ENCODE measurements at places on chromosomes 5 and 9. TPM values are rescaled to one million over a fixed set of nuclear protein-coding genes. Genes with fewer than 3 reads are reported as not detected.
A peak's percentile ranks its signal among the peaks of the same experiment; 100 is the strongest.

GRCh38 chr5:66621146-66621545, 25.0 kb downstream of the MAST4 start:
- no peak for DNase-seq

DNA sequence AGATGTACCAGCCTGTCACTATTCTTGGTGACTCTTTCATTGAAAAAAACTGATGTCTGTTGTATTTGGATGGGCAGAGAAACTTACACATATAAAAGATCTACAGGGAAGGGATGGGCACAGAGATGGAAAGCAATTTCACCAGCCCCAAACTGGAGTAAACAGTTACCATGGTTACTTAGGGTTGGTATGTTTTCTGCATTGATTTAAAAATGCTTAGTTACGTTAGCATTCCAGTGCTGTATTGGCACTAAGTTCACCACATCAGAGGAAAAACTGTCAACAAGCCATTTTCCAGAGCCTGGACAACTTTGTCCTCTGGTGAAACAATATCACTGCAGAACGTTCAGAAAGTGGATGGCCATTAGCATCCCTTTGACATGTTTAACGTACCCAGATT, 28.0 kb downstream of the MARCHF3 start:
- no peak for DNase-seq

DNA sequence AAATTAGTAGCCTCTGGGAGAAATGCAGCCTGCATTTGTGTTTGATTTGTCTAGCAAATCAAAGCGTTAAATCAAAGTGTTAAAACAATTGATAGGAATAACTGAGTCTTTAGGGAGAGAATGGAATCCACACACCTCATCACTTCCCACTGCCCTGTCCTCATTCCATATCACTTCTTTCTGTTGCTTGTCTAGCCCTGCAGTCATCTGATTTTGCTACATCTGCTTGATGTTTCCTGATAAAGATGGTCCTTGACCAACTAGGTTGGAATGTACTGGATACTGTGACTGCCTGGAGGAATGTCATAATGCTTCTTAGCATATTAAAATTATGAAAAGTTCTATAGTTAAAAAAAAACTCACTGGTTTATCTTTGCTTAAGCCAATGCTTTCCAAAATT, 119.9 kb downstream of the DOCK2 start:
- DNase-seq: no peak

Gene RAI14
- 66.0 TPM for total RNA-seq

Gene PCDHB12
- 2.5 TPM for total RNA-seq

- DNase-seq: peak; percentile 97
These were observed 143.9 kb upstream of the STC2 start for GRCh38 chr5:173472164-173472563.

Gene F2RL1
- total RNA-seq: 1.7 TPM

Gene POU5F2
- 0.53 TPM for total RNA-seq

DNA sequence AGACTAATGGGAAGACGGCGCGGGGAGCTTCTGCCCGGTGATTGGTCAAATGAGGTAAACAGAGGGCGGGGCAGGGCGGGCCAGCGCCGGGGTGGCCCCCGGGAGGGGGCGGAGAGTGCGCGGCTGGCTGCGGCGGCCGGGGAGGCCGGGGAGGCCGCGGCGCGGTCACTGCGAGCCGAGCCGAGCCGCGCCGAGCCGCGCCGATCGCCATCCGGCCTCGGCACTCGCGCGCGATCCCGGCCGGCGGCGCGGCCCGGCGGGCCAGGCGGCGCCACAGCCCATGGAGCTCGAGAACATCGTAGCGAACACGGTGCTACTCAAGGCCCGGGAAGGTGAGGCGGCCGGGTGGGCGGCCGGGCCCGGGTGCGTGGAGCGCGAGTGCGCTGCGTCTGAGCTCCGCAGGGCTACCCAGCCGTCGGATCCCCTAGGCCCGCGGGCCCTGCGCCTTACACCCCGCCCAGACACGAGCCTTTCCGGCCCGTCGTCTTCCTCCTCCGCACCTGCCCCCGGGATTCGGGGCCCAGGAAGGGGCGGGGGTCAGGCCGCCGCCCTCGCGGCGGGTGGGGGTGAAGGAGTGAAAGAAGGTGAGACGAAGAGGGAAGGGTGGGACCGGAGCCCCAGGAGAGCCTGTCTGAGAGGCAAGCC, at the start of gene GRK6:
Gene GRK6 (plus strand): TSS at position 111 of the 645 bp plus-strand sequence. CDS start 170 bp downstream, at position 281.
- DNase-seq: no peak

Data from A172 (cell line).